ENCODE measurements at places on chromosomes 12 and 14.

DNA sequence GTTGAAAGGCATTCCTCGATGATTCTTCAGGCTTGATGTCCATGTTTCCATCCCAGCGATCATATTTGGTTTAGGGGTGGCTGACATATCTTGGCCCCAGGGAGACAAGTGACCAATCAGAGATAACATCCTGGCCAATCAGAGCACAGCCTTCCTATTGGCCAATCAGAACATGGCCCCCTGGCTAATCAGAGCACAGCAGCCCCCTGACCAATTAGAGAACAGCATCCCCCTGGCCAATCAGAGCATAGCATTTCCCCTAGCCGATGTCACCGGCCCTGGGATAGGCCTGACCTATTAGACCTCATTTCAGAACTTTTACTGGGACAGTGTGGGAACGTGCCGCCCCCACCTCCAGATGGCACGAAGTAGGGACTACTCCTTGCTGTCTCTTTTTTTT lies 182.2 kb downstream of the AACS start:
- no peak for DNase-seq

- no peak for DNase-seq
Measured at GRCh38 chr12:106138633-106139421, at the start of gene NUAK1. Gene NUAK1, minus strand, starts transcription at chr12:106138954. Its CDS starts 301 bp downstream, at chr12:106138653.

GRCh38 chr12:116662612-116663144 lies 75.2 kb downstream of the SPRING1 start:
- no peak for DNase-seq

GRCh38 chr12:24719293-24719721 lies 229.6 kb downstream of the BCAT1 start:
- no peak for DNase-seq

GRCh38 chr12:2320841-2321240 lies 268.1 kb downstream of the CACNA1C start:
- DNase-seq: no peak

GRCh38 chr14:74906925-74907521 lies 16.0 kb downstream of the RPS6KL1 start:
- DNase-seq: no peak

DNA sequence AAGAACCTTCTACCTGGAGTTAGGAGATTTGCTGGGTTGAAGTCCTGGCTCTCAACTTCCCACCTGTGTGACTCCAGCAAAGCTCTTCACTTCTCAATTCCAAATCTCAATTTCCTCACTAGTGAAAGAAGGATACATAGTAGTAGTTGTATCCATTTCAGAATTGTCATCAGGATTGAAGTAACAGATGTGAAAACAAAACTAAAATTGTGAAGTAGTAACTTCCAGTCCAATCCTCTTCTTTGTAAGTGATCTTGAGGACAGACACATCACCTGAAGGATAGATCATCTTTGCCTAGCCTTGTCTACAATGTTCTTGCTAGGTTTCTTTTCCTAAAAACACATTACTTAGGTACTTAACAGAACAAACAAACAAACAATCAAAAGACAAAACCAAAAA lies 1.2 kb upstream of the LRRK2 start:
- DNase-seq: no peak

DNA sequence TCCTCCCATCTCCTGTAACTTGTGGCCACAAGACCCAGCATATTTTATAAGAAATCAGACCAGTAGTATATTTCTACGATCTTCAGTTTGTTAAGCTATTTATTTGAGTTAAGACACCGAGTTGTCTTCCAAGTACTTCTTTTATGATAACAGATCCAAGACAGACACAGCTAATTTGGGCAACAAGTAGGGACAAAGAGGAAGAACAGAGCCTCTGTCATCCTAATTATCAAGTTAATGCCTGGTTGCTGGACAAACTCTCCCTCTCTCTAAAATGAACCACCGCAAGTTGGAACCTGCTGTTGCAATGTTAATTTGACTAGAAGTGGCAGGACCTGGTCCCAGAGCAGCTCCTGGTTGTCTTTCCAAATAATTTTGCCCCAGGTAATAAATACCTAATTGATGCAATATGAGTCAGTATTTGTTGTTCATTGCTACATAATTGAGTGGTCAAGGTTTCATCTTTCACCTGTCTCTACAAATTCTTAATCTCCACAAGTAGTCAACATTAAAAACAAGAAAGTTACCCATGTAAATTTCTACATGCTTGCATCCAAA lies 323.7 kb downstream of the PAWR start:
- DNase-seq: no peak

DNA sequence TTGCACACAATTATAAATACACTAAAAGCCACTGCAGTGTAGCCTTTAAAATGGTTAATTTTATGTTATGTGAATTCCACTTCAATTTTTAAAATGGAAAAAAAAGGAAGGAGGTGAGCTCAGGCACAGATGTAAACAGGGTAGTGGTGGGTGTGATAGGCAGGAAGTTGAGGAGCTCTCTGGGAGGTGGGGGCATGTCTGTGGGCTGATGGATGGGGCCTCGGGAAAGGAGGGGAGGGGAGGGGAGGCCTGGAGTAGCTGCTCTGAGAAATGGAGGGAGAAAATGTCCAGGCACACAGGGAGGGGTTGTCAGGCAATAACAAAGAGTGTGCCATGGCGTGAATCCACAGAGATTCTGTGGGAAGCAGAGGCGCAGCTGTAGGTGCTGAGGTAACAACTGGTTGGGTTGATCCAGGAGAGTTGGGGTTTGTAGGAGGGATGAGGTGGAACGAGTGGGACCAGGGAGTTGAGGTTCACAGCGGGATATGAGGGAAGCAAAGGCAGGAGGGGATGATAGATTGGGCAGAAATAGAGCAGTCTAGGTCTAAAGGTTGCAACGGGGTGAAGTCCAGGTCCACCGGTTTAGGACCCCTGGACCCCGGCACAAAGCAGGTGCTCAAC lies 57.2 kb downstream of the LTBP2 start:
- no peak for DNase-seq

DNA sequence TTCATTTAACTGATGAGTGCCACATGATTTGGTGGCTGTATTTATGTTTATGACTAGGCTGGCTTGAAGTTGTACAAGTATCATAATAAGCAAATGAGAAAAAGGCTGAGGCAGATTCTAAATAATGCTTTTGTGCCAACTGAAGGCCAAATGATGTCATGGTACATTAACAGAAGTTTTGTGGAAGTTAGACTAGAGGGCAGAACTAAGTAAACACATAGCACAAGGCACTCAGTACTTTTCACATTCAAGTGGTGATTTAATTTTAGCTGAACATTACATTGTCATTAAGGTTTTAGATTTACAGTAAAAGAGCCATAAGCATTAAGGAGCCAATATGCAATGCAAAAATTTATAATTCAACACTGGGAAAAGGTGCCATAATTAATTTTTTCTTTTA lies 21.1 kb downstream of the PPP1CC start:
- DNase-seq: no peak

DNA sequence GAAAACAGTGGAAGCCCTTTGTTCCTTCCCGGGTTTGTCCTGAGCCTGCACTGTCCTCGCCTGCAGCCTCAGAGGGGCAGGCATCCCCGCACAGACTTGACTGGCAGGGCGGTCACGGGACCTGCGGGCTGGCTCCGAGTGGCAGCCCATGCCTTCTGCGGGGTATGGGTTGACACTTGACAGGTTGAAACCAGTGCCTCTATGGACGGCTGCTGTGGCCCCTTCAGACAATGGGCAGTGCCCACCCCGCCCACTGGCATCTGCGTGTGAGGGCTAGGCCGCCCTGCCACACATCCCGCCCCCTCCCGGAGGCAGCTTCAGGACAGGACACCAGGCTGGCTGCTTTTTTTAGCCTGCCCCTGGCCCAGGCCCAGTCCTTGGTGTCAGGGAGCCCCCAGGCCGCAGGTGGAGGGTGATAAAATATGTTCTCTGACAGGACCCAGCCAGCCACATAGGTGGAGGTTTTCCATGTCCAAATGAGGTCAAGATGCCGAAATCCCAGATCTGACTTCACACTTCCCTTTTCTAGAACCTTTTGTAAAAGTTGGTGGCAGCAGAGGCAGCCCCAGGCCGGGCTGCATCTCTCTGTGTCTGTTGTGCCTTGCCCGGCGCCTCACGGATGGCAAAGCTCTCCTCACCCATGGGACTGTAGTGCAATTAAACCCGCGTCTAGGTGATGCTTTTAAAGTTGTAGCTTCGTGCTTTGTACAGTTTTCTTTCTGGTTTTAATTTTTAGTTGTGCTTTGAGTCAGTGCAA lies 10.0 kb downstream of the ANKRD9 start:
- no peak for DNase-seq

DNA sequence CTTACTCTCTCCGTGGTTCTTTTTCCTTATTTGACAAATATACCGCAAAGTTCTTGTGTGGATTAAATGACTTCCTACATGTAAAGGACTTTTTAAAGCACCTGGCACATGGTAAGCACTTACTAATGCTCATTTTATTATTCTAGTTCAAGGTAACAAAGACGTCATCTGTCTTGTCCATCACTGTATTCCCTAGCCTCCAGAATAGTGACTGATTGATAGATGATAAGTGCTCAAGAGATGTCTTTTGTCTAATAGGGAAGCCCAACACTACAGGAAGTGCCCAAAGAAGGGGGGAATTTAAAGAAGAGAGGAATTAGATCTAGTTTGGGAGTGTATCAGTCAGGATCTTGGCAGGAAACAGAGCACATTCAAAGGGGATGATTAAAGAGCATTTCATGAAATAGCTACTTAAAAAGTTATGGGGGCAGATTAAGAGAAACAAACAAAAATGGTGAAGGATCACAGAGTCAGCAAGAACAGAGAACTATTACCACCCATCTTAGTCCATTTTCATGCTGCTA lies 151.9 kb downstream of the GXYLT1 start:
- DNase-seq: no peak

GRCh38 chr12:68959891-68960464 lies 27.0 kb upstream of the CPM start:
- no peak for DNase-seq

DNA sequence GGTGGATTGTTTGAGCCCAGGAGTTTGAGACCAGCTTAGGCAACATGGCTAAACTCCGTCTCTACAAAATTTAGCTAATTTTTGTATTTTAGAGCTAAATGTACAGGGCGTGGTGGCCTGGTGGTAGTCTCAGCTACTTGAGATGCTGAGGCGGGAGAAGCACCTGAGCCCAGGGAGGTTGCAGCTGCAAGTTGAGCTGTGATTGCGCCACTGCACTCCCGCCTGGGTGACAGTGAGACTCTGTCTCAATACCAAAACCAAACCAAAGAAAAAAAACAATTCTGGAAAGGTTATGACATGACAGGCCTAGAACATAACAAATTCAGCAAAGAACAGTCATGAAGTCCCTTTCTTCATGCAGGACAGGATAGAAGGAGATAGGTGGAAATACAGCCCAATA lies 25.7 kb downstream of the WDR89 start:
- DNase-seq: no peak

- no peak for DNase-seq
Measured at GRCh38 chr12:88144546-88145468, 2.7 kb downstream of the TMTC3 start.

DNA sequence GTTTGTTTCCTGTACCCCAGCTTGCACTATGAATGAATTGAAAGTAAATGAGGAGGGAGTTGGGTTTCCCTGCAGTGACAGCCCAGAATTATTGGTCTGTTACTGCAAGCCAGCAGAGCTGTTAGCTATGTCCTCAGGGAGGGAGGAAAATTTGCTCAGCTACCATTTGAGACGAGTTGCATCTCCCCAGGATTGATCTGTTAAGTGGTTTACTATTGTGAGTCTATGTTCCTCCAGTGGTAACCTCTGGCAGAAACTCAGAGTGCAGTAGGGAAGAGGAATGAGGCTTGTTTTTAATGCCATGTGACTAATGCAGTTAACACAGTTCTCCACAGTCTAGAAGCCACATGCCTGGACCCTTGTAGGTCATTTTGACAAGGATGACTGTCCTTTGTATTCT lies 173.9 kb downstream of the SLC15A4 start:
- no peak for DNase-seq

DNA sequence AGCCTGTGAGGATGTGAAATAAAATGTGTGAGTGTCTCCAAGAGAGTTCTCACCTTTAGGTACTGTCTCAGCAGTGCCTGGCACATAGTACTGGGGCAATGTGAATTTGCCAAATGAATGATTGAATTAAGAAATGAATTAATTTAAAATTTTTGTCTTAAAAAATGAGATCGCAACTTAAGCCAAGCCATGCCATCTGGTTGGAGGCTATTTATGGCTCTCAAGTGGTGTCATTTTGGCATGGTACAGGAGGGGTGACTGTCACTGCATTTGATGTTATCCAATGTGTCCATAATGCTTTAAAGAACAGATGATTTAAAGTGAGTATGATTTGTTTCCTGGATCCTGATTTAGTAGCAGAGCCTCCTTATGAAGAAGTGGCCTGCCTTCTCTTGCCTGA lies 80.3 kb downstream of the SRGAP1 start:
- no peak for DNase-seq

DNA sequence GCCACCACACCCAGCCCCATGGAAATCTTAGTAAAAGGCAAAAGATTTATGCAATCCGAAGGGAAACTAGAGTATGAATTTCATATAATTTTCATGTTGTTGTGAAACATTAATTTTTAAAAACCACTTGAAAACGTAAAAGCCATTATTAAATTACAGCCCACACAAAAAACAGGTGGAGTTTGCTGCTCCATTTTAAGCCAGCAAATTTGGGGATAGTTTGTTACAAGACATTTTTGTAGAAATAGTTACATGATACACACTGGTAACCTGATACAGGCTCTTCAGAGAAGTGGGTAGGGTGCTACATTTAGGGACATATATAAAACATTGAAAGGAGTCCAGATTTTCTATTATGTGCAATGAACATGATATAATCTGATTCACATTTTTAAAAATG lies 17.6 kb downstream of the GNPTAB start:
- no peak for DNase-seq

- no peak for DNase-seq
Measured at GRCh38 chr12:108850854-108851573, 6.4 kb downstream of the SSH1 start.

GRCh38 chr14:87567618-87568295 lies 425.2 kb downstream of the GALC start:
- DNase-seq: no peak

GRCh38 chr12:123595729-123596128 lies 6.2 kb upstream of the DDX55 start:
- DNase-seq: no peak

GRCh38 chr14:74660167-74660566 lies 48.1 kb upstream of the LTBP2 start:
- no peak for DNase-seq

GRCh38 chr12:43760396-43760795 lies 1.6 kb downstream of the IRAK4 start:
- no peak for DNase-seq

GRCh38 chr12:26278266-26278665 lies 82.9 kb downstream of the SSPN start:
- DNase-seq: no peak
